ENCODE measurements at places on chromosomes 1 and 21.

DNA sequence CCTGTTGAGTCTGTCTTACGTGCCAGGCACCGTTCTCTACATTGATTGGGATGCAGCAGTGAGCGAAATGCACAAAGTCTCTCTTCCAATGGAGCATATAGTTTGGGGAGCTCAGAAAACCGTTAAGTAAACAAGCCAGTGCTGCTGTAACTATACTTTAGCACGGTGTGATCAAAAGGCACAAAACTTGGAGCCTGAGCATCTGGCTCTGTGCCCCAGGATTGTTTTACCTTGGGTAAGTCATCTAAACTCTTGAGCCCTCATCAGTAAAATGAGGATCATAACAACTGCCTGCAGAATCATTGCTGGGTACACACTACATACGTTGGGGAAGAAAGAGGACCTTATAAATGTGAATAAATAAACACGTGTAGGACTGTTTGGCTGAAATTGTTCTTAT lies 1.8 kb downstream of the HHIPL2 start:
- DNase-seq: no peak

GRCh38 chr21:27209546-27209945 lies 242.7 kb upstream of the ADAMTS5 start:
- DNase-seq: no peak

DNA sequence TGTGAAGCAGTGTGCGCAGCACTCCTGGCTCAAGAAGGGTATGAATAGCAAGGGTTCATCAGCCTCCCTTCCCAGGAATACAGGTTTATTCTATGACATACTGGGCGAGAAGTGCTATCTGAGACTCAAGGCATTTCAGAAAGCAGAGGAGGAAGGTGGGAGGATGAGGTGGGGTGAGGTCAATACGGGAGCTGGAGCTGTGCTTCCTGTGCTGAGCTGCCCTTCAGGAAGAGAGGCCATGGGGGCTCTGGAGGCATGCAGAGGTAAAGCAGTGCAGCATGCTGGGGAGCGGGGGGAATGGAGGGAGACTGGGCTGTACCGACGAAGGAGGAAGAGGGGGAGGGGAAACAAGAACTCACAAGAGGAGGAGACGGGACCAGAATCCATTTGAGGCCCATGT lies 717.6 kb downstream of the PTPRU start:
- DNase-seq: no peak

- no peak for DNase-seq
Measured at GRCh38 chr1:7948960-7949359, 8.3 kb upstream of the TNFRSF9 start.

GRCh38 chr21:44658541-44658910 lies 794 bp downstream of the KRTAP12-3 start:
- no peak for DNase-seq

DNA sequence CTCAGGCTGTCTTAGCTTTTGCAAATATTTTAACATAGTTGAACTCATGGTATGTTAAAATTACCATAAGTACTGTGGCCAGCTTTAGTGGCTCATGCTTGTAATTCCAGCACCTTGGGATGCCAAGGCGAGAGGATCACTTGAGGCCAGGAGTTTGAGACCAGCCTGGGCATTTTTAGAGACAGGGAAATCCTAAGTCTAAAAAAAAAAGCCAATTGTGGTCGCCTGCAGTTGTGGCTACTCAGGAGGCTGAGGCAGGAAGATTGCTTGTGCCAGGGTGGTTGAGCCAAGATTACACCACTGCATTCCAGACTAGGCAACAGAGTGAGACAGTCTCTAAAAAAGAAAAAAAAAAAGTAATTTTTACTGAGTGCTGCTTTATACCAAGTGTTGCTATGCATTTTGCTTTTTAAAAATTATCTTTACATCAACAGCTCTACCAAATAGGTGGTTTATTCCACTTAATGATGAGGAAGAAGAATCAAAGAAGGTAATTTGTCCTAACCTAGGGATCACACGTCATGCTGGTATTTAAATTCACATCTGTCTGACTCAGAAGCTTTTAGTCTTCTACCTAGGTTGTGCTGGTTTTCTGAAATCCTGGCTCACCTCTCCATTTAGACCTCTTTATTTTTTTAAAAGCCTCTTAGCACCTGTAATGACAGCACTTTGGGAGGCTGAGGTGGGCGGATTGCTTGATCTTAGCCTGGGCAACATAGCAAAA lies 16.8 kb downstream of the PPP1R12B start:
- DNase-seq: no peak

GRCh38 chr1:182707122-182707521 lies 22.7 kb upstream of the RGS8 start:
- DNase-seq: no peak

GRCh38 chr21:28483301-28484035 lies 509.2 kb downstream of the LTN1 start:
- DNase-seq: no peak

DNA sequence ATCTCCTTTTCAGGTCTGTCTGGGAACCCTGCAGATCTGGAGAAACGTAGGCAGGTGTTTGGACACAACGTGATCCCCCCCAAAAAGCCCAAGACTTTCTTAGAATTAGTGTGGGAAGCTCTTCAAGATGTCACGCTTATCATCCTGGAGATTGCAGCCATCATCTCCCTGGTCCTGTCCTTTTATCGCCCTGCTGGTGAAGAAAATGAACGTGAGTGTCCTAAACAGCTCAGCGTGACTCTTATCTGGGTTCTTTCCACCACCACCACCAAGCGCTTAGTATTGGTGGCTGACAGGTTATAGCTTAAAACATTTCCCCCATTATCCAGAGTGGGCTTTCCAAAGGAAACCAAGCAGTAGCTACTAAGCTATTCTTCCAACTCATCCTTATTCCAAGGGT lies 66.8 kb upstream of the LAX1 start:
- no peak for DNase-seq

DNA sequence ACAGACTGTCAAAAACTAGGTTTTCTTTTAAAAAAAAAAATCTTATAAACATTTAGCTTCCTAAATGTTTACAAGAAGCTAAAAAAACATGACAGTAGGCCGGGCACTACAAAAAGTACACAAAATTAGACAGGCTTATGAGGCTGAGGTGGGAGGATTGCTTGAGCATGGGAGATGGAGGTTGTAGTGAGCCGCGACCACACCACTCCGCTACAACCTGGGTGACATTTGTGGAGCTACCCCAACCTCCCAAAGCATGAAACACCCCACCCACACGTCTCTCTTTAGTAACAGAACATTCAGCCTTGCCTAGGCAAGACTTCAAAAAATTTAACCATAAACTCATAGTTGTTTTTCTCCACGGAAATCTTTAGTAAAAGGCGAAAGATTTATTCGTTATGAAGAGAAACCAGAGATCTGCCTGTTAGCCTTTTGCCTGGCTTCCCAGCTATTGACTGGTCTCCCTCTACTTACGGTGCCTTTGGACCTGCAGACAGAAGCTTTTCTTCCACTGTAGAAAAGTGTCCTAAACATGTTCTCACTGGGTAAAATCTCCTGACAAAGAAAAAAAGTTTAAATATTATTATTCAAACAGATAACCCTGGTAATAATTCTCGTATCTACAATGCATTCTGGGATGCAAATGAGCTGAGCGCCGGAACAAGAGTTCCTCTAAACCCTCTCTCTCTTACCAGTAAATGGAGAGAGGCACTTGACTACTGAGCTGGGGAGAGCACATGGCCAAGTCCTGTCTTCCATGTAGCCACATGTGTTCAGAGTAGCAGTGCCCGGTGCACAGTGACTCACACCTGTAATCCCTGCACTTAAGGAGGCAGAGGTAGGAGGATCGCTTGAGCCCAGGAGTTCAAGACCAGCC lies 9.2 kb downstream of the RNU5D-1 start:
- peak; percentile 74 for DNase-seq

GRCh38 chr1:16032388-16033102 lies 10.7 kb downstream of the CLCNKA start:
- DNase-seq: peak; percentile 67

GRCh38 chr1:206676499-206676898 lies 8.2 kb upstream of the MAPKAPK2 start:
- DNase-seq: no peak

GRCh38 chr1:150613061-150613920 lies 16.1 kb downstream of the ENSA start:
- no peak for DNase-seq

DNA sequence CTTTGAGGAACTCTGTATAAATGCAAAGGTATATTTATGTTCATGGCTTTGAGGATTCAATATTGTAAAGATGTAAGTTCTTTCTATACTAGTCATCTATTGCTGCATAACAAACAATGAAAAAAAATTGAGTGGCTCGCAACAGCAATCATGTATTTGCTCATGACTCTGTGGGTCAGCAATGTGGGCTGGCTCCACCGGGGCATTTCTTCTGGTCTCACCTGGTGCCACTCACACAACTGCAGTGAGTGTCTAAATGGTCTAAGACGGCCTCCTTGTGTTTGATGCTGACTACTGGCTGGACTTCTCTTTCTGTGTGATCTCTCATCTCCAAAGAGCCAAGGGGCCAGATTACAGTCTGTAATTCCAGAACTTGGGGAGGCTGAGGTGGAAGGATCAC lies 45.1 kb upstream of the EXO1 start:
- DNase-seq: no peak

DNA sequence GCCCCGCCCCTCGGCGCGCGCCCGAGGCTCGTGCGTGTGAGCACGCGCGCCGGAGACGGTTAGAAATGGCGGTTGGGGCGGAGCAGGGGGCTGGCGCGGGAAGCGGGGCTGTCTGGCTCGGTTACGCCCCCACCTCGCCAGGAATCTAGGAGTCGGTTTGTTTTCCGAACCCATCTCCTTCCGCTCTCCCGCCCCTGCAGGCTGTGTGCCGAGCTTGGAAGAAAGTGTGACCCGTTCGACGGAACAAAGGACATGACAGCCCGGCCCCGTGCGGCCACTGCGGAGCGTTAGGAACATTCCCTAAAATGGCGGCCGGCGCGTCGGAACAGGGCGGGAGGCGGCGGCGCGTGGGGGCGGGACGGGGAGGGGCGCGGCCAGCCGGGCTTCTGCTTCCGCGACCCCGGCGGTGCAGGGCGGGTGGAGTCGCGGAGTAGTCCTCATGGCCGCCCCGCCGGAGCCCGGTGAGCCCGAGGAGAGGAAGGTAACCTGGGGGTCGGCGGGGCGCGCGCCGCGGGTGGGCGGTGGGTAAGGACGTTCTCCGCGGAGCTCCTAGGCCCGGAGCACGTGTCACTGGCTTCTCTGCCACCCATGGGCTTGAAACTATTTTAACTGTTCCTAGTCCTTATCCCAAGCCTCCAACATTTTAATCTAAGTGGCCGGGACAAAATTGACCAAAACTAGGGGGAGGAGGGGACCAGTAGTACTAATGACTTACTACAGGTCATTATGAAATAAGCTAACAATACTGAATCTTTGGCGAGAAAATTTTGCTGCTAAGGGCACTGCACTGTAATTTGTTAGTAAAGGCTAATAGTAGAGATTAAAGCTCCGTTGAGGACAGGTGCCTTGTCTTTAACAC lies at the start of gene COX20:
TSS of gene COX20 (plus strand) at position 383 of the 859 bp plus-strand sequence. CDS start at position 440, 57 bp downstream.
- DNase-seq: peak; percentile 82

DNA sequence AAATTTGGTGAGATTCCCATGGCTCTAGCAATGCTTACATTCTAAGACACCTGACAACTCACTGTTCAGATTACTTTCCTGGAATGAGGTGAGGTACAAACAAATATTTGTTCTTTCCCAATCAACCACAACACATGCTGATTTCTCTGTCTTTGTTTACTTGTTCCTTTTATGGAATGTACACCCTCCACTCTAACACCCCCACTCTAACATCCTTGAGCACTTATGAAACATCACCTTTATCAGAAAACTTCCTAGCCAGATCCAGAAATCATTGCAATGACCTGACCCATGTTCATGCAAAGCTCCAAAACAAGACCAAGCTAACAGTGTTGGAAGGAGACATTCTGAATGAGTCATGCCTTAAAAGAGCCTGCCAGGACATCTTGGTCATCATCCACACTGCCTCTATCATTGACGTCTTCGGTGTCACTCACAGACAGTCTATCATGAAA lies 35.5 kb downstream of the HSD3B1 start:
- DNase-seq: no peak

- DNase-seq: no peak
Measured at GRCh38 chr21:31502537-31503143, 156.9 kb upstream of the SOD1 start.

GRCh38 chr1:167467126-167467710 lies 51.1 kb downstream of the CD247 start:
- no peak for DNase-seq
